Testis (tissue), 5 donors: ENCODE measurements at places on chromosomes 5 and 9. TPM values are rescaled to one million over a fixed set of nuclear protein-coding genes. Genes with fewer than 3 reads are reported as not detected.

SHISAL2B gene
- polyA plus RNA-seq = not detected

INSL4 gene
- polyA plus RNA-seq = not detected

DOCK2 gene
- 7.3 TPM for polyA plus RNA-seq

DDX4 gene
- polyA plus RNA-seq = 165 TPM

SMIM32 gene
- not detected for polyA plus RNA-seq

PDCD1LG2 gene
- 2.4 TPM for polyA plus RNA-seq

FOXD4L4 gene
- polyA plus RNA-seq = not detected

PCDHGA4 gene
- polyA plus RNA-seq = 1.9 TPM

FOXD4L5 gene
- not detected for polyA plus RNA-seq

SLC25A2 gene
- polyA plus RNA-seq = 15.9 TPM

DMRTA1 gene
- 0.38 TPM for polyA plus RNA-seq

MYOZ3 gene
- polyA plus RNA-seq = 10.4 TPM

RALGPS1 gene
- polyA plus RNA-seq = 35.9 TPM

ZNF782 gene
- polyA plus RNA-seq = 5.1 TPM

LCN9 gene
- polyA plus RNA-seq = not detected

SEMA4D gene
- polyA plus RNA-seq = 26.2 TPM

C7 gene
- 330 TPM for polyA plus RNA-seq

CCDC127 gene
- polyA plus RNA-seq = 6.9 TPM

ETF1 gene
- 103 TPM for polyA plus RNA-seq

DEPDC1B gene
- polyA plus RNA-seq = 23.6 TPM

ANKRD18A gene
- 14.2 TPM for polyA plus RNA-seq
